Right forelimb (tissue), 1 donor: ENCODE measurements at places on chromosomes 7 and 10.

DNA sequence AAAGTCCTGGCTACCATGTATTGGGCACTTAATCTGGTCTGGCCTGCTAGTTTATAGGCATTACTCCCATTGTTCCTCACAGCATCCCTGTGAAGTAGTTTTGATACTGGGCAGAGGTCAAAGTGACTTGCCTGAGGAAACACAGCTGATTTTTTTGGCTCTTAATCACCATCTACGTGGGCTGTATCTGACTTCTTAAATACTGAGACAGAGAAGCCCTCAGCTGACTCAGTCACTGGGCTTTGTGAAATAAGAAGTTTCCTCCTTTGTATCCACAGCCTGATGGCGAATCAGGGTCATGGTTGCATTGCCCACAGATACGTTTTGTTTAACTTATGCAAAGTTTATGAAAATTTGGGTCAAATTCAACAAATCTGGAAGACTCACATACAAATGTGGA, 13.2 kb downstream of the TACR2 start:
- DNase-seq, result no peak

- peak; percentile 80 for DNase-seq
Observed at GRCh38 chr7:27161214-27161720, 4.1 kb downstream of the HOXA9 start.

GRCh38 chr7:157056246-157056645, 45.8 kb upstream of the MNX1 start:
- no peak for DNase-seq

DNA sequence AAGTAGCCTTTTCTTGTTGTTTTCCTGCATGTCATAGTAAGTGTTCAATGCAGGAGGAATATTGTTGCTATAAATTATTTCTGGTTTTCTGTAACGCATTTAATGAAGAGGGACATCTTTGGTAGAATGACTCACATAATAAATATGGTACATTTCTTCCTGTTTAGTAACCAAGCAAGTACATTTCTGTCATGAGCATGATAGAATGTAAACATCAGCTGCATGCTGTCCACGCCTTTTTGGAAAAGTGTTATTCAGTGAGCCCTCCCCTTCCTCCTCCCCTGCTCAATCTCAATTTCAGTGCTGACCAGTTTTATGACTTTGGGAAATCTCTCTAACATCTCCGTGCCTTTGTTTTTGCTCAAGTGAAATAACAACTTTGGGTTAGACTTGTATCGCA, 664.0 kb downstream of the XPNPEP1 start:
- no peak for DNase-seq

- DNase-seq, result peak; percentile 53
Observed at GRCh38 chr7:114087653-114088469, 169.1 kb upstream of the PPP1R3A start.

- DNase-seq, result no peak
Observed at GRCh38 chr7:136891850-136892249, 23.4 kb downstream of the CHRM2 start.

DNA sequence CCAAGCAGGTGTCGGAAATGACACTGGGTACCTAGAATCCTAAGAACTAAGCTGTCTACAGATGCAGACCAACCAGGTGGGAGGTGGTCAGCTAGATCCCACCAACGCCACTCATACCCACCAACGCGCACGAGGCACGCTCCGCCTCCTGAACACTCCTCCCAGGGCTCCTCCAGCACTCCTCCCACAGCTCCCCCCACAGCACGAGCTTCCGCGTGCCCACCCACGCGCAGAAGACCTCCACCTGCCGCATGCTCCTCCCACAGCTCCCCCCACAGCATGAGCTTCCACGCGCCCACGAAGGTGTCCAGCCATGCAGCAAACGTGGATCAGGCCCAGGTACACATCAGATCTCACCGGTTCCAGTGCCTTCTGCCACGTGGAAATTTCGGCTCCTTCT, 196.0 kb downstream of the MAD1L1 start:
- peak; percentile 30 for DNase-seq

DNA sequence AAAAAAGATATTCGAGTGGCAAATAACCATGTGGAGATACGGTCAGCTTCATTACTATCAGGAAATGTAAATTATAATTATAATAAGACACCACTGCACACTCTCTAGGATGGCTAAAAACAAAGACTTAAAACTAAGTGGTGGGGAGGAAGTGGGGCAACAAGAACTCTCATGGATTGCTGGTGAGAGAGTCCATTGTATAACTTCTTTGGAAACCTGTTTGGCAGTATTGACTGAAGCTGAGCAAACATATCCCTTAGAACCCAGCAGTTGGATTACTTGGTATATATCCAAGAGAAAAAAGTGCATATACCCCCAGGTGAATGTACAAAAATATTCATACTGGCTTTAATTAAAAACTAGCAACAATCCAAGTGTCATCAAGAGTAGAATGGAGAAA, 133.7 kb upstream of the CTBP2 start:
- DNase-seq, result no peak

DNA sequence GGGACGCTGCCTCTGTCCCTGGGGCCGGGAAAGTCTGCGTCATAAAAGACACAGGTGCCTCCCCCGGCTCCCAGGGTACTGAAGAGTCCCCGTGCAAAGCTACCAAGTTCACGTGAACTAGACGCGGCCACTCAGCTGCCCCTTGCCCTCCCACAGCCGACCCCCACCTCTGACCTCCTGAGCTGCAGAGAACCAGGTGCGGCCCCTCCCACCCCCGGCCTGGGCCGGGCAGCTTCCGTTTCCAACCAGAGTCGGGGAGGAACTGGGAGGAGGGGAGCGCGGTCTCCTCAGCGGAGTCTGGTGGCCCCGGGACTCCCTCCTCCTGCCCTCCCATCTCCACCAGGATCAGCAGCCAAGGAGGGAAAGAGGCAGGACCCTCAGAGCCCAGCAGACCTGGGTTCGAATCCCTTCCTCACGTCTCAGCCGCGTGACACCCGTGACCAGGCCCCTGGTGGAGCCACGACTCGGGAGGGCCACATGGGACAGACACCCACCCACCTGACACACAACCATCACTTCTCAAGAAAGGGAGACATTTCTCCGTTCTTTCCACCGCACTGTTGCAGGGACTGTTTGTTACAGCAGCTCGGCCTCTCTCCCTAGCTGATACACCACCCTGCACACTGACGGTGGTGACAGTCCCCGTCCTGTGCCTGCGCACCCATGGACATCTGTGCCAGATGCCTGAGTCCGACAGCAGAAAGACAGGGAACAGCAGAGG, 37.4 kb upstream of the PDGFA start:
- DNase-seq, result no peak
